Uterus (tissue), 4 donors: ENCODE measurements at places on chromosomes 11 and 22. TPM values are rescaled to one million over a fixed set of nuclear protein-coding genes. Genes with fewer than 3 reads are reported as not detected.

- no peak for DNase-seq
Observed at GRCh38 chr11:10892250-10892649, 34.4 kb upstream of the ZBED5 start.

GRCh38 chr11:72081821-72082453 is 1.3 kb downstream of the LRRC51 start:
- DNase-seq: no peak

DNA sequence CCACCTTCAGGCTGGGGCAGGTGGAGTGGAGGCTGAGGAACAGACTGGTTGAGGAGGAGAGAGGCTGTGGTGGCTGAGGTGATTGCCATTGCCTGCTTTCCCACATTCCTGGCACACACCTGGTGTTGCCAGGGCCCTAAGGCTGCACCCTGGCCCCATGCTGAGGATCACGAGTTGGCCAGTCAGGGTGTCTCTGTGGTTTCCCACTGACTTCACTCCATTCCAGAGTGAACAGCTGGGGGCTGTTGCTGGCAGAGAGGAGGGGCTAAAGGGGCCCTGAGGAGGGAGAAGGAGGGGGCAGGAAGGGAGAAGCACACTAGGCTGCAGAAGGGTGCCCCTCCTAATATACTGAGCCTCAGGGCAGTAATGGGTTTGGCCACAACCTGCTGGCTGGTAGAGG is 1.8 kb downstream of the TMEM86A start:
- DNase-seq: no peak

- DNase-seq: no peak
Observed at GRCh38 chr22:23119494-23120414, 22.0 kb downstream of the RSPH14 start.

DNA sequence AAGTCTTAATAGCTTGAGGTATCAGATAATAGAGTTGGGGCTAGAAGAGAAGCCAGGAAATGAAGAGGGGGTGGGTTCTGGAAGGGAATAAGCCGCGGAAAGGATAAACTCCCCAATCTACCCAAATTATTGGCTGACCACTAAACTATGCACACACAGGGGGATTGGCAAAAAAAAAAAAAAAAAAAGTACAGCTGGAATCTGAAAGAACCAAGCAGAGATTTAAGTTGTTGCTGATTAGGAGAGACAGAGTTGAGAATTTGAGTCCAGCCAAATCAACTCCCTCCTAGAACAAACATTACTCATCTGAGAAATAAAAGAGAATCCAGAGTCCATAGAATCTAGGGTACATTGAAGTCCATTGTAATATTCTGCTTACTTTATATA is 134.9 kb downstream of the CCDC81 start:
- no peak for DNase-seq

DNAJC4 gene
- total RNA-seq: 16.6 TPM

BRSK2 gene
- total RNA-seq: 2.2 TPM

DNA sequence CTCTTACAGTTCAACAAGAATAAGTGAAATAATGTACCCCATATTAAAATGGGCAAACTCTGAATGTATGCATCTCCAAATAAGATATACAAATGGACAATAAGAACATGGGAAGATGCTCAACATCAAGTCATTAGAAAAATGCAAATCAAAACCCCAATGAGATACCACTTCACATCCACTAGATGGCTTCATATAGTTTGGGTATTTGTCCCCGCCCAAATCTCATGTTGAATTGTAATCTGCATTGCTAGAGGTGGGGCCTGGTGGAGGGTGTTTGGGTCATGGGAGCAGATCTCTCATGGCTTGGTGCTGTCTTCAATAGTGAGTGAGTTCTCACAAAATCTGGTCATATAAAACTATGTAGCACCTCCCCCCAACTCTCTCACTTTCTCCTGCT is 5.7 kb downstream of the MPZL2 start:
- DNase-seq: no peak

DNA sequence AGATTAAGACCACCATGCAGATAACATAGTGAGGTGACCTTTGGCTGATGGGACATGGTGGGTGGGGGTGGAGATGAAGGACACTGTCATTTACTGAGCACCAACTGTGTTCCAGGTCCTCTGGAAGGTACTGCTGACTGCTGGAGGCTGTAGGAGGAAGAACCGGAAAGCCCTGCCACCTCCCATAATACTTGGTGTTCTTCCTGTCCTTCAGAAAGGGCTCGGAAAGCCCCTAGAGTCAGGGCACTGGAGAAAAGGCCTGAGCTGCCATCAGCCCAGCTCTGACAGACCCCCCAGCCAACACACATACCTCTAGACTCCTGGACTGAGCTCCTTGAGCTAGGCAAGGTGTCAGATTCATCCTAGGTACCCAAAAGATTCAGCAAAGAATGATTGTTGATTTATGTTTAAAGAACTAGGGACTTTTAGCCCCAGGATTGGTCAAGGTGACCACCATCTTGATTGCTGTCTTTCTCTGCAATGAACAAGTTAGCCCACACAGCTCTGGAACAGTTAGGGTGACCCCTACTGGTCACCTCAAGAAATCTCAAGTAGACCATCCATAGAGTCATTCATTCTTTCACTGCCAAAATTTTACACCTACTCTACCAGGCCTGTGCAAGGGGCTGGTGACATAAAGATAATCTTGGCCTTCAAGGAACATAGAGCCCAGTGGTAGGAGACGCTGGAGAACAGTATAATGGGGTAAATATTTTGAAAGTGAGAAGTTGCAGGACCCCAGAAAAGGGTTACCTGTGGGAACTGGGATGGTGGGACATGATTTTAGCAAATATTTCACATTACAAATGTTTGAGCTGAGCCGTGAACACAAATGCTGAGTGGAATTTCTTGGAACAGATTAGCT is 39.4 kb downstream of the IRAG1 start:
- DNase-seq: no peak
